Smooth muscle cell of the pulmonary artery (primary cell): ENCODE measurements at places on chromosomes 5 and 9. TPM values are rescaled to one million over a fixed set of nuclear protein-coding genes. Genes with fewer than 3 reads are reported as not detected.

Gene DIPK1B
- total RNA-seq, result 2.9 and 3.8 TPM in 2 replicates

Gene MCIDAS
- total RNA-seq, result not detected in 2 replicates

Gene ANKRD18B
- 0.46 and 1.3 TPM in 2 replicates for total RNA-seq

Gene NRARP
- total RNA-seq, result 0.13 and 0.20 TPM in 2 replicates

Gene ARHGEF37
- 3.6 and 7.1 TPM in 2 replicates for total RNA-seq

Gene MELK
- total RNA-seq, result 4.8 and 9.6 TPM in 2 replicates

Gene ZNF169
- total RNA-seq, result 2.9 and 4.2 TPM in 2 replicates

Gene SLC22A4
- total RNA-seq, result 0.78 and 6.7 TPM in 2 replicates

Gene MARCHF11
- not detected in 2 replicates for total RNA-seq

Gene FOXD4L3
- 0.07 and 0.10 TPM in 2 replicates for total RNA-seq

Gene ECM2
- 7.0 and 30.7 TPM in 2 replicates for total RNA-seq

Gene GPR151
- total RNA-seq, result not detected in 2 replicates

Gene NDUFS4
- 70.5 and 76.0 TPM in 2 replicates for total RNA-seq
